ENCODE measurements at places on chromosomes 5 and 9.

- no peak for DNase-seq
Observed at GRCh38 chr5:144076521-144077083, 93.9 kb downstream of the YIPF5 start.

GRCh38 chr9:2964470-2964869, 120.6 kb upstream of the PUM3 start:
- no peak for DNase-seq

DNA sequence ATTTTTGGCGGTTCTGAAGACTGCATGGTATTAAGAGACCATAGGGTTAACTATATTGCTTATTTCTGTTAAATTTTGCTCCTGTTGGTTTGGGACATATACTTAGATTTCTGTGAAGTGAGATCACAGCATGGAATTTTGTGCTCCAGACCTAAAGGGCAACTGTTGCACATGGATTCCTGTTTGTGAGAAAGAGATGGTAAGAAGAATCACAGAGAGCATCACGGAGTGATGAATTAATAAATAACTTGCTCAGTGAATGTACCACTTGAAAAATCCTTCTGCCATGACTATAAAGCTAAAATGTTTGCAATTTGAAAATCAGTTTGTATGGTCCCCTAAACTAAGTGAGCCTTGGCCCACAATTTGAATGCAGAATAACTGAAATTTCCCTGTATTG, 4.5 kb downstream of the PSAT1 start:
- DNase-seq = no peak

GRCh38 chr5:58360794-58361193, 99.1 kb downstream of the PLK2 start:
- DNase-seq = no peak

- DNase-seq = no peak
Observed at GRCh38 chr9:22975951-22976350, 529.3 kb downstream of the DMRTA1 start.

- no peak for DNase-seq
Observed at GRCh38 chr5:154244476-154244875, 53.9 kb downstream of the GALNT10 start.

DNA sequence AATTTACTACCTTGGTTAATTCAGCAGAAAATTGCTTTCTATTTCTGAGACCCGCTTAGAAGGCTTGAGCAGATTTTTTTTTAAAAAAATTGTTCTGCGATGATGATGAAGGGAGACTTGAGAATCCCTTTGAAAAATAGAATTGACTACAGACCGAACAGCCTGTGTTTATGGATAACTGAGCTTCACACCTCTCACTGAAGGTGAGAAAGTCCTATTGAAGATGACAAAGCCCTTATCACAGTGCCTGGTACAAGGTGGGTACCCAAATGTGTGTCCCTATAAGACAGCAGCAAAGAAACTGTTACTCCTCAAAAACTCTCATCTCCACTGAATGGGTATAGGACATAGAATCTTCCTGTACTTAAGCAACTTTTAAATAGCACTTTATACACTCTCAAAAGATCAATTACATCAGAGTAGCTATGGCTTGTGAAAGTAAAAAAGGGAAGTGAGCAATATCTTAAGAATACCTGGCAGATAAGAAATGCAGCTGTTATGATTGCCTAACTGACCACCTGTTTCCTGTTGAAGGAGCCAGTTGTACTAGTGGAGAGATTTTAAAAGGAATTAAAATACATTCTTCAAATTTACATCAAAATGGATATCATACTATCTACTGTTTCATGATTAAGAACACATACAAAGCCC, 419.7 kb downstream of the CHSY3 start:
- DNase-seq = no peak

GRCh38 chr5:96079075-96079474, 117.4 kb upstream of the ELL2 start:
- DNase-seq = no peak

- no peak for DNase-seq
Observed at GRCh38 chr5:40446910-40447309, 232.8 kb upstream of the PTGER4 start.

DNA sequence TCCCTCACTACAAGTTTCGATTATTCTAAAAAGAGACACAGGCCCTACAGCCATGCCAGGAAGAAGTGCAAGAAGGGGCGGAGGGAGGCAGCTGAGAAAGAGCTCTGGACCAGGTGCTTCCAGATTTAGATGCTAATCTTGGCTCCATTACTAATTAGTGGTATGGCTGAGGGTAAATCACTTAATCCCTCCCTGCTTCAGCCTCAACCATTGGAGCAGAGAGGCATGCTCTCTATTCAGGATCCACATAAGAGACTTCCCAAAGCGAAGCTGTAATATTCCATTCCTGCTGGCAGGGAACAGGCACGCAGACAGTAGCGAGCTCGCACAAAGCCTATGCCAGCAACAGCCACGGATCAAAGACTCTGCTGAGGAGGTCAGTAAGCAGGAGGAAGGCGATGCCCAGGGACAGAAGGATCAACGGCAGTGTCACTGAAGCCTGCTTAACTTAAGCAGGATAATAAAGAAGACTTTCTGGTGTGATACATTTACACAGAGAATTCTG, 24.2 kb downstream of the LIFR start:
- DNase-seq = no peak

GRCh38 chr5:61516946-61517345, 184.9 kb downstream of the ZSWIM6 start:
- no peak for DNase-seq

GRCh38 chr5:132209901-132210545, 17.6 kb downstream of the P4HA2 start:
- no peak for DNase-seq

- DNase-seq = no peak
Observed at GRCh38 chr9:116628716-116629115, 58.4 kb upstream of the TRIM32 start.

DNA sequence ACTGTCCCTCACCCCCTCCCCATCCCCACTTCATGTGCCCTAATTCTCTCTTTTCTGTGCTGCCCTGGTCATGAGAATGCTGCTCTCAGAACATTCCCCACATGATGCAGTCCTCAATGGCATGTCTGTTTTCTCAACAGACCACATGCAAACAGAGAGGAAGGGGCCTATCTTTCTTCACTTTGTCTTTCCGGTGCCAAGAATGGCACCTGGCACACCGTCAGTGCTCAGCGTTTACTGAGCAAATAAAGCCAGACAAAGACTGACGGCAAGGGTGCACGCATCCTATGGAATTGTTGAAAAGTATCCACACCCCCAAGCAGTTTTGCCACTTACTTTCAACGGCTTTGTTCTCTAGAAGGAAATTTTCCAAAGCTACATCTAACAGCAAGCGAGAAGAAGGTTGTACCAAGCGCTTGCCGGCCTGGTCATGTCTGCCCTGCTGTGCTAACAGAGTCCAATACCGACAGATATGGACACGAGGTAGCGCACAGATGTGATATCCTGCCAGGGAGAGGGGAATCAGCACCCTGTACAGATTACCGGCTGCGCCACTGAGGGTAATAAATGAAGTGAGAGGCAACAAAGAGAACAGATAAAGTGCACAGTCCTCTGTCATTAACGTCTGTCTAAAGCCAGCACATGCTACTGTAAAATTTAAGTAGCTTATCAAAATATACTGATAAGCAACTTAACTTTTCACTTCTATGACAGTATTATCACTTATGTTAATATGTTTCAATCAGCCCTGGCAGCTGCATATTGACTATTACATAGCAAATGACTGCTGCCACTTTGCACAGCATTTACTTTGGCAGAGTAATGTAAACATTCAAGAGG, 251.7 kb downstream of the DENND1A start:
- no peak for DNase-seq
